ENCODE measurements at places on chromosomes 5 and 9.

GRCh38 chr5:131671409-131671808 lies 36.4 kb upstream of the RAPGEF6 start:
- no peak for DNase-seq

- DNase-seq: no peak
Observed at GRCh38 chr5:141003791-141004611, 37.7 kb downstream of the PCDHAC2 start.

DNA sequence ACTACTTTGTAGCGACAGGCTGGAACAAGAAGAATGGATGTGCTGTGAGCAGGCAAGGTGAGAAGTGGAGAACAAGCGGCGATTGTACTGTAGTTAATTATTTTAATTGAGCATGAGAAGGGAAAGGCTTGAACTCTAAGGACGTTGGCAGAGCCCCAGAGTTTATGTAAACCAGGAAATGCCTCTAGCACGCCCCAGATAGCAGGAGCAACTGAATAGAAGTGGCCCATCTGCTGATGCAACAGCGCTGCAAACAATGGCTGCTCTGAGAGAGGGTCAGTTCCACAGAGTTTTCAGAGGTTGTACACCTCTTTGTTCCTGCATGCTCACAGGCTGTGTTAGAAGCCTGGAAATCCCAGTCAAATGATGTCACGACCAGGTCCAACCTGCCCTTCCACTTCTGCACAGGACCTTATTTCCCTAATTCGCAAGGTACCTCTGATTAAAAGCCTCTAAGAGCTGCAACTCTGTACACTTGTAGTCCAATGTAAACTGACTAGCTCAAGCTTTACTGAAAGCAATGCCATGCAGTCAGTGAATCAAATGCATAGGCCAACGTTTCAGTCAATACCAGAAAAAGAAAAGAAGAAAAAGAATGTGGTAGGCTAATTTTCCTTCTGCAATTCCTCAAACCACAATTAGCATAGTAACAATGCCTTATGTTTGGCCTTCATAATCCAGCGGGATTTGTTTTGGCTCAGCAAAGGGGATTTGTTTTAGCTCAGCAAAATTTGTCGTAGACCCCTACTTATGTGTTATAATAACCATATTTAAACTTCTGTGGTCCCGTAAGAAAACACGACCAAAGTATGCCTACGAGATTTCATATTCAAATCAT lies 119.6 kb upstream of the RETREG1 start:
- DNase-seq: no peak

DNA sequence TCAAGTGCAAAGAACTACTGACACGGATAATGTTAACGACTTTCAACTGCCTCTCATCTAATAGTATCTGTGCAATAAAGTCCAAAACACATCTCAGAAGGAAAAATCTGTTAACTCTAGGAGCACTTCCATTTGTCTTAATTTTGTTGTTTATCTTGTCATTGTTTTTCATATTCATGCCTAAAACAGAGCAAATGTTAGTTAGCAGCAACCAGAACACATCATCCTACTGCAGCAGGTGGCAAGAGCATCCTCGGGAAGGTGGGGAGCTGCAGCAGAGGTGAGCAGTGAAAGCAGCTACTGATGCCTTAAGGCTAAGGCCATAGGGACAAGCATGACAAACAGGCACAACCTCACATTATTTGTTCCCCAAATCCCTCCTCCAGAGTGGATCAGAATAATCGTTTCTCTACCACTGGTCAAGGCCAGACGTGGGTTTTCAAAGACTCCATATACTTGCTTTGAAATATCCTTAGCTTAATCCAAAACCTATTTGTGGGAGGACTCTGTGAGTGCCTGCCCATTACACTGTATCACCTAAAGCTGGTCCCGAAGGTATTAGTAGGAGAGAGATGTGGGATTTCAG lies 1.0 kb downstream of the HMGCS1 start:
- no peak for DNase-seq

DNA sequence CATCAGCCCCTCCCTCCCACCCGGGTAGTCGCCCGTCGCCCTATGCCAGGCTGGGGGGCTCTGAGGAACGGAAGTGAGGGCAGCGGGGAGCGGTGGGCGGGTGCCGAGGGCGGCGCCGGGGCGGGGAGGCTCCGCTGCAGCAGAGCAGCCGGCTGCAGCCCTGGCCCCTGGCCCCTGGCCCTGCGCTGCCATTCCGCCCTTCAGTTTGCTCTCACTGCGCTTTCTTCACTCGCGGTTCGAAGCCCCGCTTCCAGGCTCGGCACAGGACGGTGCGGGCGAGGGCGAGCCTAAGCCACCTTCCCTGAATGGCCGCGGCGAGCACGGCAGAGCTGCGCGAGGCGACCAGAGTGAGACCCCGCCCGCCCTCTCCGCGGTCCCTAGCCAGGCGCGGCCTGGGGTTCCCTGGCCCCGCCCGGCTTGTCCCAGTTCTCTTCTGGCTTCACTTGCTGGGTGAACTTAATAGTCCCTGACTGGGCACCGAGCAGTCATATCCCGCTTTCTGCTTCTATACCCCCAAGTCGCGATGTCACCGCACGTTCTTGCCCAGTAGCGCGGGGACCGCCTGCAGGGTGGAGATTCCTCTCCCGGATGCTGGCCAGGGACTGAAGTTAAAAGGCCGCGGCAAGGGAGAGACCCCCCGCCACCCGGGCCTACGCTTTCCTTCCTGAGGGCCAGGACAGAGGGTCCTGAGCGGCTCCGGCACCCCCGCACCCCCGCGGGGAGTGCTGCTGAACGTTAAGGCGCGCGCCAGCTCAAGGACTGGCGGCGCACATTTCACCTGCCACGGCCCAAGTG lies 623 bp upstream of the TRIM36 start:
- no peak for DNase-seq

- no peak for DNase-seq
Observed at GRCh38 chr9:134918646-134919045, 934 bp upstream of the FCN1 start.

Measured in non-pigmented ciliary epithelial cell (primary cell).